Osteocyte (in vitro differentiated cells): ENCODE measurements at places on chromosomes 1 and 21. TPM values are rescaled to one million over a fixed set of nuclear protein-coding genes. Genes with fewer than 3 reads are reported as not detected.

FTCD gene
- 2.3 and 2.5 TPM in 2 replicates for total RNA-seq

FMO5 gene
- 1.8 and 2.2 TPM in 2 replicates for total RNA-seq

RORC gene
- total RNA-seq: not detected in 2 replicates

GRCh38 chr1:155487541-155487940 is 75.1 kb downstream of the ASH1L start:
- no peak for DNase-seq

CNR2 gene
- not detected in 2 replicates for total RNA-seq

KLHDC7A gene
- not detected in 2 replicates for total RNA-seq

DNA sequence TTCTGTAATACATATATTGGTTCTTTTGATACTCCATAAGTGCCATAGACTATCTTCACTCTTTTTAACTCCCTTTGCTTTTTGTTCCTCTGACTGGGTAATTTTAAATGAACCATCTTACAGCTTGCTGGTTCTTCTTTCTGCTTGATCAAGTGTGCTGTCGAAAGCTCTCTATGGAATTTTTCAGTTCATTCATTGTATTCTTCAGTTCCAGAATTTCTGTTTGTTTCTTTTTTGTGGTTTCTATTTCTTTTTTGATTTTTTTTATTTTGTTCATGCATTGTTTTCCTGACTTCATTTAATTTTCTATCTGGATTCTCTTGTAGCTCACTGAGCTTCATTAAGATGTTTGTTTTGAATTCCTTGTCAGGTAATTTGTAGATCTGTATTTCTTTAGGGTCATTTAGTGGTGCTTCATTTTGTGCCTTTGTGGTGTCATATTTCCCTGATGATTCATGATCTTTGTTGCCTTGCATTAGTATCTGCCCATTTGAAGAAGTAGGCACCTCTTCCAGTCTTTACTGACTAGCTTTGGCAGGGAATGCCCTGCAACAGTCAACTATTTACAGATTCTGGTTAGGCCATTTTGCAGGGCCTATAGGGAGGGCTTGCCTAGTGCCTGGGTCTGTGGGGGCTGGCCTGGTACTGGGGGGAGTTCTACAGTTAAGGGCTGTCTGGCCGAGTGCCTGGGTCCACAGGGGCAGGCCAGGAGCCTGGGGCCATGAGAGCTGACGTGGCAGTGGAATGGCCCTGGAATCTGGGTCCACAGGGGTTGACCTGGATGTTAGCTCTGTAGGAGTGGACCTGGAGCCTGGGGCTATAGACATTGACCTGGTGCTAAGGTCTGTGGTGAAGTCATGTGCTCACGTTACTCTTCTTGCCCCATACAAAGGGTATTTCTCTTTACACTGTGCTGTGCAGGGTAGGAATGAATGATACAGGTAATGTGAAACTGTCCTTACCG is 89.7 kb downstream of the MAGI3 start:
- no peak for DNase-seq

DNA sequence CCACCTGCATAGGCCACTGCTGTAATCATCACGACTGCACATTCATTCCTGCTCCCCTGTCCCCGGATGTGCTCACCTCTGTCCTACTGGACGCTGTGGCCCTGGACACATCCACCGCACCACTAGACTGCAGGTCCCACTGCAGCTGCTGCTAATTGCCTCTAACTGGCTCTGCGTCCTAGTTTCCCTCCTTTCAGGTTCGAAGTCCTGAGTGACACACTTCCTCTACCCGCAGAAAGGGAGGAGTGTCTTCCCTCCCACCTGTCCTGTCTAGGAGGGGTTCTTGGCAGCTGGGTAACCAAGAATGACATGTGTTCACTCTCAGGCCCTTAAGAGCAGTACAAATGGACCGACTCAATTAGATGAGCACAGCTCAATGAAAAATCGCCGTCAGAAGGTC is 40.5 kb upstream of the ITPKB start:
- DNase-seq: no peak

DNA sequence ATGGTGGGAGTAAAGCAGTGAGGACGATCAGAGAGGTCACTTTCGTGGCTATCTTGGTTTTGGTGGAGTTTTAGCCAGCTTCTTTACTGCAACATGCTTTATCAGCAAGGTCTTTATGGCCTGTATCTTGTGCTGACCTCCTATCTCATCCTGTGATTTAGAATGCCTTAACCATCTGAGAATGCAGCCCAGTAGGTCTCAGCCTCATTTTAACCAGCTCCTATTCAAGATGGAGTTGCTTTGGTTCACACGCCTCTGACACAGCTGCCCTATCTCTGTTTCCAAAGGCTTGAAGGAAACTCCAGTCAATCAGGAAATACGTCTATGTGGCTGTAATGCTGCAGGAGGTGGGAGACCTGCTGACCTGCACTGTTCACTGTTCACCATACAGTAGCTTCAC is 146.1 kb upstream of the POGK start:
- no peak for DNase-seq

- no peak for DNase-seq
These were observed 117.4 kb upstream of the PLPPR5 start for GRCh38 chr1:99122039-99122438.

GRCh38 chr1:73998348-73998959 is 199.5 kb downstream of the LRRIQ3 start:
- no peak for DNase-seq

LRRC7 gene
- total RNA-seq: 0.60 and 0.94 TPM in 2 replicates

DNA sequence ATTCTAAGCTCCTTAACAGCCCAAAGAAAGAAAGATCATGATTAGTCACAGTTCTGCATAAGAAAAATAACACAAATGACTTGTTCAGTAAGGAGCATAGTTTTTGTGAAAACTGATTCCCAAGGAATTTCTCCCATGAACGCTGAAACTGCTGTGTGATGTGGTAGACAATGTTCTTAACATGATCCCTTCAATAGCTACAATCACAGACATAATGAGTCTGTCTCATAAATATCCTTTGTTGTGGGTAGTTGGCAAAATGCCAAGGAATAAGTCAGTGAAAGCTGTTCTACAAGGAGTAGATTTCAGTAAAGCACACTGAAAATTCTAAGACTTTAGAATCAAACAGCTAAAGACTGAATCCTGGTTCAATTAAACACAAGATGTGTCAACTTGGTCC is 404.8 kb downstream of the HLX start:
- DNase-seq: no peak

GRCh38 chr1:55234016-55234415 is 18.9 kb upstream of the USP24 start:
- no peak for DNase-seq

DNA sequence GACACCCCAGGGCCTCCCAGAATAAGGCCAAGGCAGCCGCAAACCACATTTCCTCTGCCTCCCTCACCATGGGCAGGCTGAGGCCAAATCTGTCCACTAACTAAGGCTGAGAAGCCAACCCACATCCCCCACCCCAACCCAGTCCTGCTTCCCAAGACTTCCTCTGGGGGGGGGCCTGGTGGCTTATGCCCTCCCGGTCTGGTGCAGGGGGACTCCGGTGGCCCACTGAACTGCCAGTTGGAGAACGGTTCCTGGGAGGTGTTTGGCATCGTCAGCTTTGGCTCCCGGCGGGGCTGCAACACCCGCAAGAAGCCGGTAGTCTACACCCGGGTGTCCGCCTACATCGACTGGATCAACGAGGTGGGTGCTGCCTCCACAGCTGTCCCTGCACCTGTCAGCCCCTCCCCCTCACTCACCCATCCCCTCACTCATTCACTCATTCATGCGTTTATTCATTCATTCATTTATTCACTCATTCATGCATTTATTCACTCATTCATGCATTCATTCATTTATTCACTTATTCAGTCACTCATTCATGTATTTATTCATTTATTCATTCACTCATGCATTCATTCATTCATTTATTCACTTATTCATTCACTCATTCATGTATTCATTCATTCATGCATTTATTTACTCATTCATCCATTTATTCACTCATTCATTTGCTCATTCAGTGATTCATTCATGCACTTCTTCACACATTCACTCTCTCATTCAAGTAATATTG is 7.3 kb downstream of the CTRC start:
- DNase-seq: no peak

- DNase-seq: no peak
These were observed 606.3 kb upstream of the PLXNA2 start for GRCh38 chr1:208850442-208850841.

- DNase-seq: no peak
These were observed 79.8 kb upstream of the IFFO2 start for GRCh38 chr1:19036041-19036812.

LRRC38 gene
- total RNA-seq: not detected in 2 replicates

DNA sequence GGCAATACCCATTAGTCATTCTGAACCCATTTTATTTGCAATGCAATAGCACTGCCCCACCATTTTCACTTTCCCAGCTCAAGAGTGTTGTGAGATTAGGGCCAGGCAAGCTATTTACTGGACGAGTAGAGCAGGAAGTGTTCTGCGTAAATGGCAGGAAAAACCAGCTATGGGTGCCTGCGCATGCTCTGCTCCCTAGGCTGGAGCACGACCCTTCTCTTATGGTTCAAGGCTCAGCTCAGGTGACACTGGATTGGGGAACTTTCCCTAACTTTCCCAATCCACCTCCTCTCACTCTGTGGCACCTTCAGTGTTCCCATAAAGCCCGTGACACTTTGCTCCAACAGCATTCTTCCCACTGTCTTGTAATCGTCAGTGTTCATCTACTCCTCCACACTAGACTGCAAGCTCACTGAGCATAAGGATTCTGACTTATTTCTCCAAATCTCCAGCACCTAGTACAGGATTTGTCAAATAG is 3.6 kb upstream of the MAN1A2 start:
- no peak for DNase-seq

- no peak for DNase-seq
These were observed 142.7 kb upstream of the CD34 start for GRCh38 chr1:208053661-208054060.

PGM1 gene
- 34.9 and 35.5 TPM in 2 replicates for total RNA-seq

DNA sequence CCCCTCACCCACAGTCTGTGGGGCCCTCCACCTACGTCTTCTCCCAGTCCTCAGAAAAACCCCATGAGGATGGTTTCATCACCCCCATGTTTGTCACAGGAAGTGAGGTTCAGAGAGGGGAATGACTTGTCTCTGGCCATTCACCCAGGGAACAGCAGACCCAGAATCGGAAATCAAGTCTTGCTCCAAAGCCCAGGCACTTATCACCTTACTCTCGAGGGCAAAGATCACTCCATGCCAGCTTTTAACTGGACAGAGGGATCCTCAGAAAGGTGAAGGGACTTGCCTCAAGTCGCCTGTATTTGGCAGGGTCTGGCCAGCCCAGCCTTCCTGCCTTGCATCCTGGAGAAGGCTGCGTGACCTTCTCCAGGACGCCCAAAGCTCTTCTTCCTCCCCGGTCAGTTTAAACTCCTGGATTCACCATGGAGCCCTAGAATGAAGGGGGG is 57.9 kb upstream of the SSBP3 start:
- no peak for DNase-seq

DNA sequence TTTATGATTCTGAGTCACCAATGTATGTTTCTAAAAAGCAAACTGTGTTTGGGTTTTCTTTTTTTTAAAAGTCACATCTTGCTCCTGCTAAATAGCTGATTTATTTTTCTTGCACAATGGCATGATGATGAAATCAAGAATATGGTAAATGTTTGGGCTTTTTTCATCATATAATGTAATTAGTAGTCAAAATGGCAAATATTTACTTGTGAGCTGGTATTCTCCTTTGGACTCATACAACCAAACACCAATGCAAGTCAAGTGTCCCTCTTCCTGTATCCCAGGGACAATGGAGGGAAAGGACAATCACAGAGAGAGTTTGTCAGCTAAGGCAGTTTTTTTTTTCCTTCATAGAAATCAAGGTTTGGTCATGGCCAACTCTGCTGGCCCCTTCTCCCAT is 94.6 kb upstream of the RALGPS2 start:
- DNase-seq: no peak

DNA sequence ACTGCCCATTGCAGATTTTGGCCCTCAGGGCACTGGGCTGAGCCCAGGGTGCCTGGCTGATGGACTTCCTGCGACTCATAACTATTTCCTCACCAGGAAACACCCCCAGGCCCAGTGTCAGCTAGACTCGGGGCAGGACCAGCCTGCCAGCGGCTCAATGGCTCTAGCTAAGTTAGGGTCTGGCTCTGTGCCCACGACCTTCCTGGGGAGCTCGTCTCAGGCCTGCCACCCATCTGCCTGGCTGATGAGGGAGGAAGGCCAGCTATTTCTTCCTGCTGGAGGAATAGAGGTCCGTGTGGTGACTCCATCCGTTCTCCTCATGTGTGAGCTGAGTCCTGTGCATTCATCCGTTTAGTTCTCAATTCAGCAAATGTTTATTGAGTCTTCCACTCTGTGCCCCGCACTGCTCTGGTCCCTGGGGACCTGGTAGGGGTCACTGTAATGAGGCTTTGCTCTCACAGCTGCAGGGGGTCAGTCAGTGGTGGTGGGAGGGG is 44.5 kb downstream of the KIRREL1 start:
- DNase-seq: peak; percentile 86

CELA2A gene
- not detected in 2 replicates for total RNA-seq

GRCh38 chr1:52266507-52266906 is 99.5 kb downstream of the CC2D1B start:
- no peak for DNase-seq

- no peak for DNase-seq
These were observed 6.9 kb upstream of the CBR3 start for GRCh38 chr21:36127977-36128376.

GRCh38 chr1:228334954-228335353 is 71.7 kb downstream of the TRIM11 start:
- peak; percentile 84 for DNase-seq

GRCh38 chr1:109356915-109357314 is 40.8 kb downstream of the SORT1 start:
- no peak for DNase-seq

FCRL5 gene
- not detected in 2 replicates for total RNA-seq

DNA sequence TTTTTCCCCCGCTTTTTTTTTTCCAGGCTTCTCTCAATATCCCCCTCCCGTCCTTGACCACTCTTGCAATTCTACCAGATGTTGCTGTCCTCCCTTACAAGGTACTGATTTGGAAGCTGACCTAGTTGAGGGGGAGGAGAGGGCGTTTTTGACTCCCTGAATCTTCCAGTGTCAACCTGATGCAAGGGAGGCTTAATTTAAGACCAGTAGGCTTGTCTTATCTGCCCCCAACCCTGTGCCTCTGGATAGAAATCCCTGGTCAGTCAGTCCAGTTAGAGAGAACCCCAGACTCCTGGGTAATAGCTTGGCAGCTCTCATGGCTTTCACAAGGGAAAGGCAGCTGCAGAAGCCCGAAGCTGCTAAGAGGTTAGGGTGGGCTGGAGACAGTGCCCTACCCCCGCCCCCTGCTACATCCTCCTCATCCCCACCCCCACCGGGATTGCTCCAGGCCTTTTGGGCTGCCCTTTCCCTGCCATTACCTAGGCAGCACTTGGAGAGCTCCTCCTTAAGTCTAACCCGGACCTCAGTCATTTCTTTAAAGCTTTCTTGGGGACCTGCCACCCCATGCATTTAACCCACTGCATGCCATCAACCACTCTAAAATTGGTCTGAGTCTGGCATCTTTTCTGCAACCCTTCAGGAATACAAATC is 3.6 kb downstream of the ACKR1 start:
- no peak for DNase-seq

DNA sequence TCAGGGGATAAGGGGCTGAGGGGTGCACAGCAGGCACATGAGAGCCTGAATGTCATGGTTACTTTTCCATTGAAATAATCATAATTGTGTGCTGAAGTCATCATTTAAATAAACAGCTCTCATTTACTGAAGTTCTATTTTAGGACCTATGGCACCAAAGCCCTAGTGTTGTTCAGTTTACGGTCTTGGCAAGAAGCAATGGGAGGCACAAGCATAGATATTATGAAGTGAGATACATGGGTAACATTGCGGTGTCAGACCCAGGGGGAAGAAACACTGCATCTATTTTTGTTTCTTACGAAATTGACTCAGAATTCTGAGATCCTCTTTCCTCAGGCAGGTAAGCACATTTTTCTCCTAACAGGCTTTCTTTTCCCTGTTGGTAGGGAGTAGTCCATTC is 437.8 kb upstream of the PROX1 start:
- no peak for DNase-seq

- DNase-seq: no peak
These were observed 87.4 kb downstream of the GLUL start for GRCh38 chr1:182304218-182304617.
